Kidney tubule cell (primary cell): ENCODE measurements at places on chromosomes 2 and 18.

GRCh38 chr2:70553334-70553583, 367 bp downstream of the TGFA start:
- DNase-seq, result peak; percentile 68

GRCh38 chr18:56226025-56226424, 412.4 kb downstream of the TXNL1 start:
- no peak for DNase-seq

- DNase-seq, result peak; percentile 51
These were observed 112.2 kb downstream of the OSBPL6 start for GRCh38 chr2:178306352-178307073.

DNA sequence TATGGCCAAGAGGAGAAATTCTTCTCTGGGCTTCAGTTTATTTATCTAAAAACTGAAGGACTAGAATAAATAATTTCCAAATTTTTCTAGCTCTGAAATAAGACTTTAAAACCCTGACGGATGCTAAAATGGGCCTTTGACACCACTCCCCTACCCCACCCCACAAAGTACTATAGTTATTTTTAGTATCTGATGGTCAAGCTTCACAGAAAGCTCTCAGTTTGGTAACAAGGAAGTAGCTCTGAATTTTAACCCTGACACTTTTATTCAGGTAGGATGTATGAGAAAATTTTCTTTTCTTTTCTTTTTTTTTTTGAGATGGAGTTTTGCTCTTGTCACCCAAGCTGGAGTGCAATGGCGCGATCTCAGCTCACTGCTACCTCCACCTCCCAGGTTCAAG, 2.4 kb downstream of the RBKS start:
- peak; percentile 40 for DNase-seq

DNA sequence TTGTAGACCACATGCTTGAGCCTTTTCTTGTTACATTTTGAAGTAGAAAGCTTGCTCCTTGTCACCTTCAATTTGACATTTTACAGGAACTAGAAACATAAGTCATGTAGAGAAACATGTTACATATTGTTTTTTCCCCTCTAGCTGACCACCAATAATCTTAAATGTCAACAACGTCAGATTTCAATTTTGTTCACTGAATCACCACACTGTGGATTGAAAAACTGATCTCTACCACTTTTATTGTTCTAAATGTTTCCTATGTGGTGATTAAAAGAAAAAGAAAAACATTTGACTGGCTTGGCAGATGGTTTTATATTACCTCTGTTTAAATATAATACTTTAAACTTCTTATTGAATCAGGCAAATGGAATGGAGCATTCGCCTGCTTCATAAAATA, 87.7 kb downstream of the DSEL start:
- no peak for DNase-seq

DNA sequence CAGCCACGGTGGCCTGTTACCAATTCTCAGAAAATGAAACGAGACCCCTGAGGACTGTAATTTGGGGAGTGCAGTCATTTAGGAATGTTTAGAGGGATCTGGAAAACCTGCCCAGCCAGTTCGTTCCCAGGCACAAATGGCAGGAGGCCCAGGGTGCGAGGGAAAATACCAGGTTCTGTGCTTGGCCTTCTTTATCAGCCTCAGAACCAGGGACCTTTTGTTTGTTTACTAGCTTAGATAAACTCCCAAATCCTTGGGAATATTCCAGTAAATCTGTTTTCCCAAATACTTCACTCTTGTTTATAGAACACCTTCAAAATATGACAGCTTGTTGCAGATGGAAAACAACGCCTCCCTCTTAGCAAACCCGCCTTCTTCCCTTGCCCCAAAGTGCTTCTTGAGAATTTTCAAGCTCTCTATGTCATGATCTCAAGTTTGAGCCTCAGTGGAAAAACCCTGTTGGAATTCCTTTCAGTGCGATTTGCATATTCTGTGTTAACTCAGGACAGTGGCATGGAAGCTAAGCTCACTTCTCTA, 400.3 kb upstream of the SMIM21 start:
- no peak for DNase-seq

DNA sequence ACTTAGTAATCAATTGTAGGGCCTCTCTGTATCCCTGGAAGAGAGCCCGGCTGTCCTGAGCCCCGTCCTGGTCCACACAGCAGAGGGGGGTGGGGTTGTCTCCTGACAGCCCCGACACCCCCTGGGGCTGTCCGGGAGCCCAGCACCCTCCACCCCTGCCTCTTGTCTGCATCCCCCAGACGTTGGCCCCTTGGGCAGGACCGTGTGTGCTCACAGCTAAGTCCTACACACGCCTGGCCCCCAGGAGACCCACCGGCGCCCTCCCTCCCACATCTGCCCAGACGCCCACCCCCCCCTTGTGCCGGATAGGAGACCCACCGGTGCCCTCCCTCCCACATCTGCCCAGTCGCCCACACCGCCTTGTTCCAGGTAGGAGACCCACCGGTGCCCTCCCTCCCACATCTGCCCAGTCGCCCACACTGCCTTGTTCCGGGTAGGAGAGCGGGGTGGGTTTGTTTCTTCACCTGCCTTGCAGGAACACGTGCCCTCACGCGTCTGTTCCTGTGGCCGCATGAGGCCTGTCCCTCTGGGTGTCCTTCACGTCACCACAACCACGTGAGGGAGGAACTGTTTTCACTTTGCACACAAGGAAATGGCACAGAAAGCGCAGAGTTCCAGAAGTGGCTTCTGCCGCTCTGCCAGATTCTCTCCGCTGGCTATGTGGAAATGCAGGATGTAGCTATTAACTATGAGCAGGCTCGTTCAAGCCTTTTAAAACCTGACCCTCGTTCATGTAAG, 61.1 kb upstream of the NFATC1 start:
- DNase-seq, result no peak

DNA sequence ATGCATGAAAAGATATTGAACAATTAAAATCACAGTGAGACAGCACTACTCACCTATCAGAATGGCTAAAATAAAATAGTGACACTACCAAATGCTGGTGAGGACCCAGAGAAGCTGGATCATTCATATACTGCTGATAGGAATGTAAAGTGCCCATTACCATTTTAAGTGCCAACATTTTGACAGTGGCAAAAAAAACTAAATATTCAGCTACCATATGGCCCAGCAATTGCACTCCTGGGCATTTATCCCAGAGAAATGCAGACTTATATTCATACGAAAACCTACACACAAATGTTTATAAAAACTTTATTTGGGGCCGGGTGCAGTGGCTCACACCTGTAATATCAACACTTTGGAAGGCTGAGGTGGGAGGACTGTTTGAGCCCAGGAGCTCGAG, 47.6 kb downstream of the FBXO36 start:
- no peak for DNase-seq

- DNase-seq, result peak; percentile 38
These were observed 26.8 kb upstream of the SP3 start for GRCh38 chr2:173991856-173992588.

DNA sequence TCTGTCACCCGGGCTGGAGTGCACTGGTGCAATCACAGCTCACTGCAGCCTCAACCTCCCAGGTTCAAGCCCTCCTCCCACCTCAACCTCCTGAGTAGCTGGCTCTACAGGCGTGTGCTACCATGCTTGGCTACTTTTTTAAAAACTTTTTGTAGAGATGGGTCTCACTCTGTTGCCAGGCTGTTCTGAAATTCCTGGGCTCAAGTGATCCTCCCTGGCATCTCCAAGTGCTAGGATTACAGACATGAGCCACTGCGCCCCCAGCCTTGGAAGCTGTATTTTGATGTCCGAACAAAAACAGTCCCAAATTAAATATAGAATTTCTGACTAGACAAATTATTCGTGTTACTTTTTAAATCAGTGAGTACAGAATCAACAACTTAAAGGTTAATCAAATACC, 97.4 kb downstream of the ZNF516 start:
- no peak for DNase-seq

GRCh38 chr2:238527565-238527964, 100.8 kb downstream of the ASB1 start:
- no peak for DNase-seq

DNA sequence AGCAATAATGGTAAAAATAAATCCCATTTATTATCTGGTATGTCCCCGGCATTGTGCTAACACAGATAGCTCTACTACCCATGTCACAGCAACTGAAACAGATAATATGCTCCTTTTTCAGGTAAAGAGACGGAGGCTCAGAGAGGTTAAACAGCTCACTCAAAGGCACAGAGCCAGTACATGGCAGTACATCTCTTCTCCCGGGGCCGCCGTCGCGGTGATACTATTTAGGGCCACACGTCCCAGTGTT, 693 bp upstream of the PDK1 start:
- no peak for DNase-seq

DNA sequence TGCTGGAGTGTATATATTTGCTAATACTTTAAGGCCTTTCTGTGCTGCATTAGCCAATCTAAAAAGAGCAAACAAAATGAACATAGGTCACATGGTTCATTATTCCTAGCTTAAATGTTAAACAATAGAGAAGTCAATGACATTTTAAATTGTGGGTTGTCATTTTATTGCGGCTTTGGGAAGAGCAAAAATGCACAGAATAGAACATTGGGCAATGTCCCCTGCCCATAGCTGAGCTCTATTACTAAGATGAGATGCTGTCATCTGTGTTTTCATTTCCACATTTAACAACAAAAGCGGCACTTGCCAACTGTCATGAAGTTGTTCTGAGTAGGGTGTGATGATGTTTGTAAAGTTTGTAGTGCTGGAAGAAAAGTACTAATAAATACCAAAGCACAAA, 3.2 kb upstream of the VAPA start:
- no peak for DNase-seq

- DNase-seq, result peak; percentile 60
These were observed 393.9 kb upstream of the SLC14A2 start for GRCh38 chr18:45221363-45221762.

- no peak for DNase-seq
These were observed 70.6 kb downstream of the VWA3B start for GRCh38 chr2:98157557-98157956.

- DNase-seq, result no peak
These were observed 60.9 kb upstream of the RTN4 start for GRCh38 chr2:55111230-55111569.

GRCh38 chr2:56132138-56132537, 51.7 kb upstream of the CCDC85A start:
- peak; percentile 53 for DNase-seq

DNA sequence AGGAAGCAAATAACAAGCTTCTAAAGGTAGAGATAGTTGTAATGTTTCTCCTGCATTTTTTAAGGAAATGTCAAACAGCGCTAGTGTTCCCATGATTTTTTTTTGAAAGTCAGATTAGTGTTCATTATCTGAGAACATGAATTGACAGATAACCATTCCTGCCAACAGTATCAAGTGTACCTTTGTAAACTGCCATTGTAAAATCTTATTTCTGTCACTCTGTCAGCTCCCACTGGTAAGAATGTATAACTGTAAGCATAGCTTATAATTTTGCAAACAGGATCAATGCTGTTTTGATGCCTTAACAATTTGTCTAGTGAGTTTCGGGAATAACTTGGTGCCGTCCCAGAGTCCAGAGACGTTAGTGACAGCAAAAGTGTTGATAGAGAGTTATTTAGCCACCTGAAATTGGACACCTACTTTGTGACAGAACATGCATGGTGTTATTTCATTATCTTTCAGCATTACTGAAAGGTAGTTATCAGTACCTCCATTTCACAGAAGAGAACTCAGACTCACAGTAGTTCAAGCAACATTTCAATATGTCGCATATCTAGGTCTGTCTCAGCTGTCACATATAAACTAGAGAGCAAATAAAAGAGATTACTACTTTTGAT, 221.4 kb downstream of the THSD7B start:
- no peak for DNase-seq

- DNase-seq, result no peak
These were observed 24.0 kb downstream of the MYO7B start for GRCh38 chr2:127559454-127559853.

- DNase-seq, result peak; percentile 10
These were observed 139.4 kb upstream of the SIX3 start for GRCh38 chr2:44801841-44802776.

GRCh38 chr2:123015186-123015585, 1009.9 kb upstream of the CNTNAP5 start:
- DNase-seq, result no peak

- DNase-seq, result no peak
These were observed 47.5 kb downstream of the TFCP2L1 start for GRCh38 chr2:121237336-121237979.

DNA sequence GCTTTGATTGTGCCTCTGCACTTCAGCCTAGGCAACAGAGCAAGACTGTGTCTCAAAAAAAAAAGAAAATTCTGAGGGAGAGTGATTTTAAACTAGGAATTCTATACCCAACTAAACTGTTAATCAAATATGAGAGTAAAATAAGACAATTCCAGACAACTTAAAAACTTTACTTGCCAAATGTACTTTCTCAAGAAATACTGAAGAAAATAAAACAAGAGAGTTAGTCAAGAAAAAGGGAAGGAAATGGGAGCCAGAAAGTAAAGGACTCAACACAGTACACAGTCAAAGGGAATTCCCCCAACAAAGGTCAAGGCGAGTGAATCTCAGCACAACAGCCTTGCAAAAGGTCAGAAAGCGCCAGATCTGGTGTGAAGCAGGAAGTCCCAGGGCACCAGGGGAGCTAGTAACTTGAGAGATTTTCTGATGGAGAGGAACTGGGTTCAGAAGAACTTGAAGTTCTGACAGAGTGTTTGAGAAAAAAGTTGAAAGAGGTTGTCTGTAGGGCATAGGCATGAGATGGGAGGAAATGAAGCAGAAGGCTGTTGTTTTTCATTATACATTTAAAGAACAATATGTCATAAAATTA, 22.6 kb upstream of the TBC1D8 start:
- DNase-seq, result peak; percentile 32

DNA sequence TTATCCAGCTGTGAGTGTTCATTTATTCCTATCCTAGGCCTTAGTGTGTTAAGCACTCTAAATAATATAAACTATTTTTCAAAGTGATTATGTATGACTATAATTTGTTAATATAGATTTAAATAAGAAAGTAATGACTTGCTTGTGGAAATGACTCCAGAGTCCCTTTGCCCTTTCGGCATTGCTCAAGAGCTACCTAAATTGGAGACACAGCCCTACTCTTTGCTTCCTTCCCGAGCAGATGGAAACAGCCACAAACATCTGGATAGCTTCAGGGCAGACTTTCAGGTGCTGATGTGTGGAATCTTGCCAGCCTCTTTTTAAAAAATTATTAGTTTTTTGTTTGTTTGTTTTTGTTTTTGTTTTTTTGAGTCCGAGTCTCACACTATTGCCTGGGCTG, 44.0 kb downstream of the SUMO1 start:
- no peak for DNase-seq

GRCh38 chr2:222289278-222290160, 9.3 kb downstream of the PAX3 start:
- no peak for DNase-seq

DNA sequence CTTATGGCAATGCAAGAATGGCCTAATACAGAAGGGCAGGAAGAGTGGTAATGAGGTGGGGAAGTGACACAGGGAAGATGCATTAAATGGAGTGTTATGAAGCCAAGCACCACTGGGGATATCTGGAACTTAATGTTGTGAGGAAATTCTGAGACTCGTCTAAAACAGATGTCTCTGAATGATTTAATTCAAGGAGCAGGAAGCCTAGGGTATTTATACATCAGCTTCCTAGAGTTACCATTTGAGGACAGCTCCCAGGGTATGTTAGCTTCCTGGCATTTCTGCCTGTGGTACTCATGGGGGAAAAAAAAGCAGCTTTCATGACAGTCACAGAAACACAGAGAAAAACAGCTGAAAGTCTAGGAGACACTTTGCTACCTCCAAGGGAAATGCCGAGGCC, 989.5 kb downstream of the CBLN2 start:
- DNase-seq, result no peak
